ENCODE measurements at places on chromosomes 3 and 15. TPM values are rescaled to one million over a fixed set of nuclear protein-coding genes. Genes with fewer than 3 reads are reported as not detected.

Gene HEMK1
- total RNA-seq: 51.8 TPM

Gene LTK
- 0.27 TPM for total RNA-seq

Gene CAND2
- 1.1 TPM for total RNA-seq

Gene GABRG3
- not detected for total RNA-seq

Gene ITPR1
- total RNA-seq: 85.8 TPM

Gene MYO5C
- 0.33 TPM for total RNA-seq

Gene CGNL1
- not detected for total RNA-seq

Gene WDR76
- total RNA-seq: 75.6 TPM

Gene CLDN18
- total RNA-seq: not detected

Gene ACSBG1
- not detected for total RNA-seq

DNA sequence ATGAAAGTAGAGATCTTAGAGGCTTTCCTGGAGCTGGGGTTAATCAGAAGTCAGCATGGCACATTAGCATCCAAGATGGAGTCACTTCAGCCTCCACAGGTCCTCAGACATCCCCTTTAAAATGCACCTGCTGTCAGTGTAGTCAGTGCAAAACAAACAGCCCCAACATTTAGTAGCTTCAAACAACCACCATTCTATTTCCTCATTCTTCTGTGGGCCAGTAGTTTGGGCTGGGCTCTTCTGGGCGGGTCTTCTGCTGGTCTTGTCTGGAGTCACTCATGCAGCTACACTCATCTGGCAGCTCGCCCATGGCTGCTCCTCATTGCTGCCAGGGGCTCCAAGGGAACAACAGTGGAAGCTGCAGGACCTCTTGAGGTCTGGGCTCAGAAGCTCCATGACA, 99.9 kb downstream of the TLE3 start:
- DNase-seq: no peak
- H3K4me1 ChIP-seq: no peaks in the 10 kb centered on the region
- H3K27me3 ChIP-seq: no peaks in the 10 kb centered on the region
- no peak overlapping the region for H3K27ac ChIP-seq

- no peak overlapping the region for H3K4me3 ChIP-seq
- H3K36me3 ChIP-seq: no peaks in the 10 kb centered on the region
- no peaks in the 10 kb centered on the region for H3K27me3 ChIP-seq
- H3K27ac ChIP-seq: no peak overlapping the region
These were observed 15.0 kb upstream of the RORA start for GRCh38 chr15:61243983-61244593.

DNA sequence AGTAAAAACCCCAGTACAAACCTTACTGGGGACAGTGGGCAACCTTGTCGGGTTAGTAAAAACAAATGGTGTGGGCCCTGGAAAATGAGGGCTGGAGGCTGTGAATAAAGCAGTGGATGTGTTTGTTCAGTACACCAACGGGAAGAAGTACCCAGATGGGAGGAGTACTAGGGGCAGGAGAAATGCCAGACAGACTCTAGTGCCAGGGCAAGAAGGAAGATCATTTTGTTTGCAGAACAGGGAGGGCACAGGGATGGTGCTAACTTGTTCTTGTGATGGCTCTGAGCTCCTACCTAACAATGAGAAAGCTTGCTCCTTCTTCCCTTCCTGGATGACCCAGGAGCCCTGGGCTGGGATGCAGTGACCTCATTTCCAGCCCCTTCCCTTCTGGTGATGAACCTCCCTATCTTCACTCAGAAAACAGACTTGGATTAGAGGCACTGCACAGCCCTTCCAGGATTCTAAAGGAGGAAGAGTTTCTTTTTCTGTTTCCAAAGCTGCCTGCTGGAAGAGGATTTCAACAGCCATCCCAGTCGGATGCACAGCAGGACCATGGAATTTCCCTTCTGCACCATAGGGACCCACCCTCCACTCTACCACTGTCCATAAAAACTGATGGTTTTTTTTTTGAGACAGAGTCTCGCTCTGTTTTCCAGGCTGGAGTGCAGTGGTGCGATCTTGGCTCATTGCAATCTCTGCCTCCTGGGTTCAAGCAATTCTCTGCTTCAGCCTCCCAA, 6.1 kb downstream of the RASSF1 start:
- H3K27ac ChIP-seq: peak overlapping the region; percentile 49
- no peak for DNase-seq
- no peak overlapping the region for H3K4me3 ChIP-seq
- H3K27me3 ChIP-seq: no peaks in the 10 kb centered on the region
- H3K36me3 ChIP-seq: peaks cover 29% of the 10 kb centered on the region

DNA sequence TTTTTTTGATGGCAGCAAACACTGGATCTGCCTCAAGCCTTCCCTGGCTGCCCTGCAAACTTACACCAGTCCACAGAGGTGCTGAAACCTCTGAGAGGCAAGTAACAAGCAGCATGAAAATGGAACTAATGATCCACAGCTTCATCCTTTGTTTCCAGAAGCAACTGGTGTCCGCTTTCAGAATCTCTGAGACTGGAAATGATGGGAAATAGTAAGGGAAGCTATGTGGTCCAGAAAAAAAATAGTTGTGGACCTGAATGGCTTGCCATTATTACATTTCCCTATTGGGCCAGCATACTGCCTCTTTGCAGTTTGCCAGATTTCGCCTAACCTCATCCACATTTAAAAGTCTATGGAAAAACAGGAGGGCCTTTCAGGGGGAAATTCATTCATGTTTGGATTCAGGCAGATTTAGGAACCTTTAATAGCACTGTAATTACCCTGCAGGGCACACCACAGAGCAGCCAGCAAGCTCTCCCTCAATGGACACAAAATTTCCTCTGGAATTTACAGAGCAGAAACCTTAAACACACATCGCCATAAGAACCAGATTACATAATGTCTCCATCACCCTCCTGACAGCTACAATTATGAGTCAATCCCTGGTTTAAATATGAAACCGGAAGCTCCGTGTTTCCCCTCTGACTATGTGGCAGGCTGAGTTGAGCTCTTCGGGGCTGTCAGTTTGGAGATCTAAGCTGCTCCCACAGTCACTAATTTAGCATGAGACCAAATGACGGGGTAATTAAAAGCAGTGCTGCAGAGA, 134.4 kb downstream of the TMCO5A start:
- no peaks in the 10 kb centered on the region for H3K4me1 ChIP-seq
- H3K27me3 ChIP-seq: peaks cover 4% of the 10 kb centered on the region
- H3K27ac ChIP-seq: no peak overlapping the region
- H3K36me3 ChIP-seq: no peaks in the 10 kb centered on the region
- DNase-seq: peak; percentile 49
- H3K4me3 ChIP-seq: no peak overlapping the region

- H3K36me3 ChIP-seq: no peaks in the 10 kb centered on the region
- peak overlapping the region; percentile 94 for H3K27ac ChIP-seq
- peak; percentile 9 for DNase-seq
These were observed 587 bp upstream of the TNK2 start for GRCh38 chr3:195908694-195909581.

DNA sequence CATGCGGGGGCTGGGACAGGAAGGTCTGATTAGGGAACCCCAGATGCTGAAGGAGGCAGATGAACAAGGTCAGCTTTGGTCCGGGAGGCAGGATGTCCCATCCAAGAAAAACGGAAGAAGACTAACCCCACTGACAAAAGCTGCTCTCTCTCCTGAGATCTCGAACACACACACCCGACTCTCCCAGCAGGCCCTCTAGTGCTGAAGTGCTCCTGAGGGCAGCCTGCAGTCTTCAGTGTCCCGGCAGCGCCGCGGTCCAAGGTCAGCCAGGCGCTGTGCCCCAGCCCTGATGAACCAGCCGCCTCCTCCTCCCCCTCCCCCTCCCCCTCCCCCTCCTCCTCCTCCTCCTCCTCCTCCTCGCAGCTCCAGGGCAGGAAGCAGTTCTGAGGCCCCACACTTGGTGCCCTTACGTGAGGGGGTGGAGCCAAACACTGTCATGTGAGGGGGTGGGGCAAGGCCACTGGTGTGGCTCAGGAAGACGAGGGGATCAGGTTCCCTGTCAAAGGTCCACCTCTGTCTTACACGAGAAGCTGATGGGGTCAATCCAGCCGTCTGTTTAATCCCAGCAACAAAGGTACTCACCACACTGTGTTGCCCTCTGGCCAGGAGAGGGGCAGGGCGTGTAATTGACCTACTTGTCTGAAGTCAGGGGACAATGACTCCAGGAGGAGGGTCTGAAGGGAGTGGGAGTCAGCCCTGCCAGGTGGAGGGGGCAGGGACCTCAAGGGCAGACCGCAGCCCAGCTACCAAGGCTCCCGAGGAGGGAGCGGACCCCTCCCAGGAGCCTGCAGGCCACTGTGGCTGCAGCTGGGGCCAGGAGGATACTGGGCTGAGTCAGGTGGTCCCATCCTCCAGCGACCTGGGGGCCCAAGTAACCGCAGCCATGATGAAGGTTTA, 34.3 kb downstream of the PRR23E start:
- H3K27ac ChIP-seq: no peak overlapping the region
- no peaks in the 10 kb centered on the region for H3K36me3 ChIP-seq
- peaks cover 3% of the 10 kb centered on the region for H3K27me3 ChIP-seq
- DNase-seq: no peak

- no peaks in the 10 kb centered on the region for H3K27me3 ChIP-seq
- DNase-seq: peak; percentile 56
- H3K27ac ChIP-seq: no peak within 1 kb of the TSS
- H3K36me3 ChIP-seq: no peaks in the 10 kb centered on the region
- peak within 1 kb of the TSS; percentile 76 for H3K4me3 ChIP-seq
These were observed at the start of gene ZNF502 for GRCh38 chr3:44712455-44713075. ZNF502 (plus strand) TSS chr3:44712660; CDS start chr3:44720262, 7,602 bp downstream.

DNA sequence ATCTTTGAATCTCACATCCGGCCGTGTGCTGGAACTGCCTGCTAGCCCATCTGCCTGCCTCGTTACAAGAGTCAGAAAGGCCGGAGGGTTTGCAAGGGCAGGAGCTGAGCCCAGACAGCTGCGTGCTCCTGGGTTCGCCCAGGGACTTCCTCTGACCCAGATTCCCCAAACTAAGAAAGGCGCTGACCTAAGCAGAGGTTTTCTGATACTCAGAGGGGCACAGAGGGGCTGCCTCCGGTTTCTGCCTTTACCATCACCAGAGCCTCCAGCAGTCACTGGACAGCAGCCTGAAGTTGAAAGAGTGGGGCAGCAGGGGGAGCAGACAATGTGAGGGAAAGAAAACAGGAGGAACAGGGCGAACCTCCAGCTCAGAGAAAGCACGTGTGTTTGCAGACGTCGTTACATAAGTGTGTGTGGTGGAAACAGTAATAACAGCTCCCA, 33.4 kb upstream of the RAD18 start:
- no peaks in the 10 kb centered on the region for H3K36me3 ChIP-seq
- H3K27me3 ChIP-seq: no peaks in the 10 kb centered on the region
- H3K4me3 ChIP-seq: no peak overlapping the region
- H3K4me1 ChIP-seq: no peaks in the 10 kb centered on the region
- H3K27ac ChIP-seq: no peak overlapping the region

- no peak for DNase-seq
- H3K27me3 ChIP-seq: no peaks in the 10 kb centered on the region
- no peak overlapping the region for H3K4me3 ChIP-seq
- H3K36me3 ChIP-seq: no peaks in the 10 kb centered on the region
- no peaks in the 10 kb centered on the region for H3K4me1 ChIP-seq
These were observed 154.1 kb upstream of the GRM7 start for GRCh38 chr3:6706777-6707176.

- H3K4me1 ChIP-seq: no peaks in the 10 kb centered on the region
- H3K4me3 ChIP-seq: no peak overlapping the region
- H3K27me3 ChIP-seq: no peaks in the 10 kb centered on the region
These were observed 4.1 kb upstream of the ACTC1 start for GRCh38 chr15:34799149-34800101.

DNA sequence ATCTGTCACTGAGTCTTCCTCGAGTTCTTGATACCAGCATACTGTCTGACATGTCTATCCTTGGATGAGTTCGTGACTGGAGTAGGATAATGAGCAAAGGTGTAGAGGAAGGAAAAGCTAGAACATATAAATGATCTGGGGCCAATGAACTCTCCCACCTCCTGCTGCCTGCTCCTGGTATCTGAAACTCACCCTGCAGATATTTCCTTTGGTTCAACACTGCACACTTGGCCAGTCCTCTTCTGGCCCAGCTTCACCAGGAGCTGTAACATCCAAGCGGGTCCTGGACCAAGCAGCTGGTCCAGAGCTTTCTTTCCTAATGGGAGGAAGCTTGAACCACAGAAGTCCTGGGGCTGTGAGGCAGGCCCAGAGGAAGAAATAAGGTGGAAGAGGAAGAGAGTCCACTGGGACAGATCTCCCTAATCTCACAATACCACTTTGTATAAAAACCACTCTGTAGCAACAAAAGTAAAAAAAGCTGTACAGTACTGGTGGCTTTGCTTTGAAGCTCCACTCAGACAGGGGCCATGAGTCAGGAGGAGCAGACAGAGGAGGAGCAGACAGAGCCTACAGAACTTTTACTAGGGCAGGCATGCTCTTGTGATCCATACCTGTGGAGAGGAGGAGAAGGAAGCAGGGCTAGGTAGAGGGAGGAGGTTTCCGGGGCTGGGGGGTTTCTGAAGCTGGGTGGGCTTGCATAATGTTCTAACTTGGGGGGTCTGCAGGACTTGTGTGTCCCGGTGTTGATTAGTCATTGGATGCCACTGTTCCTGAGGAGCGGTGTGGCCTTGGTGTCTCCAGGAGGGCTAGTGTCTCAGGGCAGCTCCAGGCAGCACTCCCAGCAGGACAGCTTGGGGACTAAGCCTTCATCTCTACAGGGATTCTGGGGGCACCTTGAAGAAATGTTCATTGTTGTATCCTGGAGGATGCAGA, 166.9 kb downstream of the ABHD5 start:
- no peak for DNase-seq
- no peaks in the 10 kb centered on the region for H3K27me3 ChIP-seq
- no peak overlapping the region for H3K27ac ChIP-seq

GRCh38 chr15:65619626-65620290, 2.0 kb upstream of the SLC24A1 start:
- no peak for DNase-seq
- no peak overlapping the region for H3K27ac ChIP-seq
- no peaks in the 10 kb centered on the region for H3K27me3 ChIP-seq
- no peaks in the 10 kb centered on the region for H3K4me1 ChIP-seq

DNA sequence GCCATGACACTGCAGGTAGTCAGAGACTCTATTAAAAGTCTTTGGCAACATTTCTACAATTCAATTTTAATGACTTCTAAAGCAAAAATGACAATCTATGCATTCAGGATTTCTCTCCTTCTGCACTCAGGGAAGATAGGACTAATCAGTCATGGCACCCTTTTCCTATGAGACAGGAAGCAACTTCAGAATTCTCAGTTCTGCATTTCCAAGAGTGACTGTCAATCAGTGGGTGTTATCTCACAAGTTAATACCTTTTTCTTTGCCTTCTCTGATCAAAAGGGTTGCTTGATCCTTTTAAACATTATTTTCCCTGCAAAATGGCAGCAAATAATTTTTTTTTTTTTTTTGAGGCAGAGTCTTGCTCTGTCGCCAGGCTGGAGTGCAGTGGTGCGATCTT, 7.8 kb upstream of the ICE2 start:
- no peaks in the 10 kb centered on the region for H3K27me3 ChIP-seq
- peaks cover 4% of the 10 kb centered on the region for H3K4me1 ChIP-seq
- H3K27ac ChIP-seq: no peak overlapping the region
- no peaks in the 10 kb centered on the region for H3K36me3 ChIP-seq
- no peak overlapping the region for H3K4me3 ChIP-seq
- DNase-seq: no peak

GRCh38 chr3:32506466-32506865, 3.8 kb upstream of the CMTM6 start:
- H3K36me3 ChIP-seq: no peaks in the 10 kb centered on the region
- no peak overlapping the region for H3K27ac ChIP-seq
- DNase-seq: no peak

GRCh38 chr3:179016979-179017670, 54.5 kb downstream of the ZMAT3 start:
- no peak overlapping the region for H3K4me3 ChIP-seq
- H3K27ac ChIP-seq: no peak overlapping the region
- no peaks in the 10 kb centered on the region for H3K36me3 ChIP-seq
- no peak for DNase-seq
